Endodermal cell (in vitro differentiated cells): ENCODE measurements at places on chromosomes 3 and 15.

- H3K27me3 ChIP-seq: no peaks in the 10 kb centered on the region
- H3K27ac ChIP-seq: no peak overlapping the region
- H3K4me1 ChIP-seq: no peaks in the 10 kb centered on the region
Measured at GRCh38 chr3:20573175-20573574, 387.2 kb upstream of the SGO1 start.

GRCh38 chr3:146078031-146078430 is 83.0 kb downstream of the PLOD2 start:
- no peak overlapping the region for H3K4me3 ChIP-seq
- no peak overlapping the region for H3K27ac ChIP-seq
- no peak for DNase-seq
- H3K4me1 ChIP-seq: no peaks in the 10 kb centered on the region

DNA sequence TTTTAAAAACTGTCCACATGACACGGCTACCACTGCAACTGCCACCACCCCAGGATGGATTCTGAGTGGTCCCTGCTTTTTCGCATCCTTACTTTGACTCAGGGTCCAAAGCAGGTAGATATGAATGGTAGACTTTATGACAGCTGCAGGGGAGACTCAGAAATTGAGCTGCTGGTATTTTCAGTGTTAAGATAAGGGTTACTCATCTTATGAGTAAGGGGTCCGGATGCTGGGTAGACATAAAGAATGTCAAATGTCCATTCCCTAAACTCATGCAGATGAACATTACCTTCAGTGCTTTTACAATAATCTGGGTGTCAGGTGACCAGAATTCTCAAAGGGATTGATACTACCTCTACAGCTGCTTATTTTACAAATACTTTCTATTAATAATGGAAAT is 25.9 kb upstream of the BBX start:
- no peak overlapping the region for H3K27ac ChIP-seq
- no peaks in the 10 kb centered on the region for H3K4me1 ChIP-seq
- no peaks in the 10 kb centered on the region for H3K27me3 ChIP-seq
- no peak overlapping the region for H3K4me3 ChIP-seq
- no peak for DNase-seq

DNA sequence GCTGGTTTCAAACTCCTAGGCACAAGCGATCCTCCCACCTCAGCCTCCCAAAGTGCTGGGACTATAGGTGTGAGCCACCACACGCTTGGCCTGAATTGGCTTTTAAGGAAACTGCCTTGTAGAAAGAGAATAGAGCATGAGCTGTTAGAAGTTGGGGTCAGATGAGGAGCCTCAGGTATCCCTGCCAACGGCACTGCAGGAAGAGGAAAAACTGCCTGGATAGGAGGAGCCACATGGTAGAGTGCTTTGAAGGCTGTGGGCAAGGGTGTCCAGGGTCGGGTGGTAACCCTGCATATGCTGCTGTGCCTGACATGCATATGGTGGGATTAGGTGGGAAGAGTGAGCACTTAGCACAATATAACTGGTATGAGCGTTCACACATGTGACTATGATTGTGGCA is 55.0 kb downstream of the BSN start:
- no peak overlapping the region for H3K27ac ChIP-seq
- no peaks in the 10 kb centered on the region for H3K4me1 ChIP-seq
- H3K36me3 ChIP-seq: no peaks in the 10 kb centered on the region
- DNase-seq: no peak
- H3K27me3 ChIP-seq: no peaks in the 10 kb centered on the region

- H3K4me1 ChIP-seq: no peaks in the 10 kb centered on the region
- no peaks in the 10 kb centered on the region for H3K36me3 ChIP-seq
- no peak overlapping the region for H3K27ac ChIP-seq
- H3K4me3 ChIP-seq: no peak overlapping the region
Measured at GRCh38 chr3:181899702-181900101, 188.0 kb downstream of the SOX2 start.

- no peaks in the 10 kb centered on the region for H3K27me3 ChIP-seq
- no peak overlapping the region for H3K27ac ChIP-seq
- DNase-seq: no peak
Measured at GRCh38 chr3:69058180-69058946, 6.2 kb upstream of the TMF1 start.

DNA sequence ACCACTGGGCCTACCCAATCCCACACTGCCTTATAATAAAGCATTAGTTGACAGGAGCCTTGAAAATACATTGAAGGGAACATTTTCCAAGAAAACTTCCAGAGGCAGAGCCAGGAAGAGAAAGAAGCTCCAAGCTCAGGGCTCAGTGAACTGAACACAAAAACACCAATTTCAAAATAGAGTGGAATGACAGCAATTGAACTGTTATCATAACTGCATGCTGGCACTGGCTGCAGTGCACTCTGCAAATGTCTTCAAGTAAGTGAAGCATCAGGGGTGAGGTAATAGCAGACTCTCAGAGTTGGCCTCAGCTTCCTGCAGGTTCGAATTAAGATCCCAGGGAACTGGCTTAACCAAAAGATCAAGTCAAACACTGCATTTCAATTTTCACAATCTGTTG is 388.0 kb upstream of the WNT5A start:
- no peak overlapping the region for H3K4me3 ChIP-seq
- no peaks in the 10 kb centered on the region for H3K4me1 ChIP-seq
- no peaks in the 10 kb centered on the region for H3K27me3 ChIP-seq
- no peaks in the 10 kb centered on the region for H3K36me3 ChIP-seq
- no peak for DNase-seq

DNA sequence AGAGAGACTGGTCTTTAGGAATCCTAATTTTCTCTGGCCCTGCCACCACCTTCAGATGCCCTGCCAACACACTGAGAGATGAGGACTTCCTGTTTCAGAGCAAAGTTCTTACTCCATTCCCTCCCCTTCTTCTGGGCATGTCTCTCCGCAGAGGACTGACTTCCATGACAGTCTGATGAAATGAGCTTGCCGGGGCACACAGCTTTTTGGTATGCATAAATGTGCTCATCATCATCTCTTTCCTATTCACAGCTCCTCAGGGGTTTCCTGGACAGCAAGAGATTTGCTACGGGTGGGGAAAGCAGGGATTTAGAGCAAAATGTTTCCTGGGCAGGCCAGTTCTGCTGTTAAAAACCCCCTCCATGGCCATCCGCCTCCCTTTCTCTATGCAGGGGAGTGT is 27.6 kb upstream of the SEMA6D start:
- H3K4me3 ChIP-seq: no peak overlapping the region
- no peaks in the 10 kb centered on the region for H3K4me1 ChIP-seq
- no peaks in the 10 kb centered on the region for H3K36me3 ChIP-seq
- no peak overlapping the region for H3K27ac ChIP-seq
- no peak for DNase-seq
- no peaks in the 10 kb centered on the region for H3K27me3 ChIP-seq

DNA sequence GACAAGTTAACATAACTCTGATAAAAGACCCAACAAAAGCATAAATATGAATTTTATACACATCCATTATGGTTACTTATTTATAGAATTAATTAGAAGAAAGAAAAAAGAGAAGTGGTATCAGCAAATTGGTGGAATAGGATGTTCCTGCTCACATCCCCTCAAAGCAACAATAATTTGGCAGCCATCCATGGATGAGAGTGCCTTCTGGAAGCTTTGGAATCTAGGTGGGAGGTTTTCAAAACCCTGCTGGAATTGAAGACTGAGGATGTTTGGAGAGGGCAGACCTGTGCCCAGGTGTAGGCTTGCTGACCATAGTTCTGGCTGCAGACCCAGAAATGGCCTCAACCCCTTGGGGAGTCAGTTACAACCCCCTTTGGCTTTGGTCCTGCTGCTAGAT is 91.2 kb downstream of the EDEM1 start:
- H3K4me3 ChIP-seq: no peak overlapping the region
- no peak for DNase-seq
- no peaks in the 10 kb centered on the region for H3K36me3 ChIP-seq
- no peaks in the 10 kb centered on the region for H3K27me3 ChIP-seq
- no peak overlapping the region for H3K27ac ChIP-seq
- H3K4me1 ChIP-seq: no peaks in the 10 kb centered on the region

- no peak for DNase-seq
- no peaks in the 10 kb centered on the region for H3K36me3 ChIP-seq
- H3K27ac ChIP-seq: no peak overlapping the region
- no peaks in the 10 kb centered on the region for H3K27me3 ChIP-seq
Measured at GRCh38 chr15:51793521-51794305, 35.7 kb upstream of the TMOD3 start.

- H3K27me3 ChIP-seq: no peaks in the 10 kb centered on the region
- H3K4me3 ChIP-seq: no peak overlapping the region
- no peaks in the 10 kb centered on the region for H3K4me1 ChIP-seq
- DNase-seq: no peak
Measured at GRCh38 chr3:185998136-185998535, 60.3 kb upstream of the TRA2B start.

DNA sequence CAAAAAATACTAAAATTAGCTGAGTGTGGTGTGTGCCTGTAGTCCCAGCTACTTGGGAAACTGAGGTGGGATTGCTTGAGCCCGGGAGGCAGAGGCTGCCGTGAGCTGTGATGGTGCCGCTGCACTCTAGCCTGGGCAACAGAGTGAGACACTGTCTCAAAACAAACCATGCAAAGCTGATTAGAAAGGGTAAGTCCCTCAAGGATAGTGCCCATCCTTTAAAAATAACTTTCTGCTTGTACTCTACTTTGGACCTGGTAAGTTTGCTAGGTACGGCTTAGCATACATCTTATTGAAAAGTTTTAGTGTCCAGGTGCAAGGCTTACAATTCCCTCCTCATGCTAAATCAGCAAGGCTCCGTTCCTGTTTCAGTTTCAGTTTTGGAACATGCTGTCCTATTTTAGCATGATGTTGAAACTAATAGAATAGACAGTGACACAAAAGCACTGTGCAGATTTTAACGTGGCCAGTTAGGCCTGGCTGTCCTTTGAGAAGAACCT is 21.4 kb downstream of the FEM1B start:
- no peaks in the 10 kb centered on the region for H3K27me3 ChIP-seq
- no peaks in the 10 kb centered on the region for H3K4me1 ChIP-seq
- no peak for DNase-seq
- H3K27ac ChIP-seq: no peak overlapping the region

- H3K4me1 ChIP-seq: no peaks in the 10 kb centered on the region
- no peaks in the 10 kb centered on the region for H3K36me3 ChIP-seq
- H3K27ac ChIP-seq: no peak overlapping the region
Measured at GRCh38 chr15:86756688-86757087, 677.0 kb downstream of the AGBL1 start.

DNA sequence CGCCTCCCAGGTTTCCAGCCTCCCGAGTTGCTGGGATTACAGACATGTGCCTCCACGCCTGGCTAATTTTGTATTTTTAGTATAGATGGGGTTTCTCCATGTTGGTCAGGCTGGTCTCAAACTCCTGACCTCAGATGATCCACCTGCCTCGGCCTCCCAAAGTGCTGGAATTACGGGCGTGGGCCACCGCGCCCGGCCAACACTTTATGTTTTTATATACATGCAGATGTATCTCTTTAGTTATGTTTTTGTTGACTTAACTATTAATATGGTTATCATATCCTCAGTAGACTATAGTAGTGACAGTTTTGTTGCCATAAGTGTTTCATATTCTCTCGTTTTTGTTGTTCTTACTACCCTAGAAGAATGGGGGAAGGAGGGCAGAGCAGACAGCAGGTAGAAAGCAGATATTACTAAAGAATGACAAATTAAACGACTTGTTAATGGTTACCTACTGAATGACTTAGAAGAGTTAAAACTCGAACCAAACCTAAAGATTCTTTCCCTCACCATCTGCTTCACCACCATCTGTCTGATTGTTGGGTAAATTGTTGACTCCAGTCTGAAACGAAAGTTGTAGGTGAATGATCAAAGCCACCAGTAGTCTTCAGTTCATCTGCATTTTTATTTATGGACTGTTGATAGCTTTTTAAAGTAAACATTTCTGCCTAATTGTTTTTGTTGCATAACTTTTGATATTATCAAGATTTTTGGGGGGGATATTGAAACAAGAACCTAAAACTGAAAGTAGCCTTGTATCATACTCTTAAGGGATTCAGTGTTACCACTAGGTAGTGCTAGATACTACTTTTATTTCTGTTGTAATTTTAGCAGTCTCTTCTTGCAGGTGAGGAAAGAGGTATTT is 89.3 kb downstream of the RASA2 start:
- H3K4me1 ChIP-seq: no peaks in the 10 kb centered on the region
- no peak for DNase-seq
- H3K27me3 ChIP-seq: no peaks in the 10 kb centered on the region
- H3K27ac ChIP-seq: no peak overlapping the region
- H3K4me3 ChIP-seq: no peak overlapping the region

GRCh38 chr15:72173401-72173800 is 24.2 kb downstream of the GRAMD2A start:
- no peaks in the 10 kb centered on the region for H3K36me3 ChIP-seq
- no peak for DNase-seq
- peaks cover 5% of the 10 kb centered on the region for H3K4me1 ChIP-seq
- H3K4me3 ChIP-seq: no peak overlapping the region

DNA sequence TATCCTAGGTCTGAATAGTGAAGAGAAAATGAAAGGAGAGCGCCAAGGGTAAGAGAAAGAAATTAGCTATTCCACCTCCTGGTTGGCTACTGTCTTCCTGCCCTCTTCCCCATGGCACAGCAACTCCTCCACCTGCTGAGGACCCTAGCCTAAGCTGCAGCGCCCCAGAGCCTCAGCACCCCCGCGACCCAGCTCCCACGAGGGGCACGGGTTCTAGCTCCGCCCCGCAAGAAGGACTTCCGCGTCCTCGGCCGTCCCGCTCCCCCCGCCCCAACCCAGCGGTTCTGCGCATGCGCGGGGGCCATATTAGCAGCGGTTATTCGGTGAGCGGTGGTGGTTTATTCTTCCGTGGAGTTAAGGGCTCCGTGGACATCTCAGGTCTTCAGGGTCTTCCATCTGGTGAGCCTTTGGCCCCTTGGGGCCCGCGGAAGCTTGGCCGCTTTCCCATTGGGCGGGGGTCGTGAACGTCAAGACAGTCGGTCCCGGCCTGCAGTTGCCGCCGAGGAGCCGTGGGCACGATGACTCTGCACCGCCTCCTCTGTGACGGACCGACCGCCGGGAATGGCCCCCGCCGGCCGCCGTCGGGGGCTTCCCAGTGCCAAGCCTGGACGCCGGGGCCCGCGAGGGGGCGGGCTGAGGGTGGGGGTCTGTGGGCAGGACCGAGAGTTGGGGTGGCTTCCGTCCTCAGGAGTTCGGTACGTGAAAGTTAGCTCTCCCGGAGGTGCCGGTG is at the start of gene PSMA4:
PSMA4 (plus strand) TSS at position 304 of the 730 bp plus-strand sequence. CDS start 1,484 bp downstream, outside the sequence.
- H3K4me1 ChIP-seq: no peaks in the 10 kb centered on the region
- peaks cover 35% of the 10 kb centered on the region for H3K36me3 ChIP-seq
- H3K27ac ChIP-seq: peak within 1 kb of the TSS; percentile 94
- H3K4me3 ChIP-seq: peak within 1 kb of the TSS; percentile 98
- H3K27me3 ChIP-seq: no peaks in the 10 kb centered on the region
